ENCODE measurements at places on chromosomes 5 and 9.

DNA sequence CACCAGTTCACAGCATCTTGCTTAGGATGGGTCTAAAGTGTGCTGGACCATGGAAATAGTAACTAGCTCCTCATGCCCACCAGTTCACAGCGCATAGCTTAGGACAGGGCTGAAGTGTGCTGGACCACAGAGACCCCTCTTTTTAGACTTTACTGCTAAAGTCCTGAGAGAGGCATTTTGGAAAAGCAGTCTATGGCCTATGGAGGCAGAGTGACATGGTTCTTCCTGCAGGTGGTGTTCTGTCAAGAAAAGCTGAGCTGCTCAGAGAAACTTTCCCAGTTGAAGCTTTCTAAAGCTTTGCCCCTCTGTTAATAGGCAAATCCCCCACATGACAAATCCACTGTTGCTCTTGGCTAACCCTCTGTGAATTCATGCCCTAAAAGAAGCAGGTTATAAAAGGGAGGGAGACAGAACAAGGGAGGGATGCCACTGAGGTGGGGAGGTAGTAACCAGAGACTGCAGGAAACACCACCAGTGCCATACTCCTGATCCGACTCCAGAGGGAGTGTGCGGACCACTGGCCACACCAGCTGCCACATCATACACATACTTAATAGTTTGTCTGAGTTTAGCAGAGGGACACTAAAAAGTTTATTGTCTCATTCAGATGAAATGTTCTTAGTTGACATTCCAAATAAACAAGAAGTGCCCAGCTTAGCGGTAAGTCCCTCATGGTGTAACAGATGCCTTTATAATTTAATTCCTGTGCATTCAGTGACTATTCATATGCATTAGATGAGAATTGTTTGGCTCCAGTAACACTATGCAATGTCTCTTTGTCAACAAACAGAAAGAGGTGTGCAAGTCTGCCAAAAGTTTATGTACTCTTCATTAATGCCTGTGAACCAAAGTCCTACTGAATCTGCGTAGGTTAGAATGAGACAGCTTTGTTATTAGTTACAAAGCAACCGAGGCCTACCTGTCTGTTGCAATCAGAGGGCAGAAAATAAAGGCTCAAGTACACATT, 236.2 kb upstream of the NFIL3 start:
- DNase-seq, result no peak

DNA sequence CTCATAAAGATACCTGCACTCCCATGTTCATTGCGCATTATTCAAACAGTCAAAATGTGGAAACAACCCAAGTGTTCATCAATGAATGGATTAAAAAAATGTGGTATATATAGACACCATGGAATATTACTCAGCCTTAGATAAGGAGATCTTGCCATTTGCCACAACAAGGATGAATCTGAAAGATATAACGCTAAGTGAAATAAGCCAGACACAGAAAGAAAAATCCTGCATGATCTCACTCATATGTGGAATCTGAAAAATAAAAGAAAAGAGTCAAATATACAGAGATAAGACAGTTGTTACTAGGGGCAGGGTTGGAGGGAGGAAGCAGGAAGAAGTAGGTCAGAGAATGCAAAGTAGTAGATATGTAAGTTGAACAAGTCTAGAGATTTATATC, 17.6 kb upstream of the SLIT3 start:
- DNase-seq, result no peak

DNA sequence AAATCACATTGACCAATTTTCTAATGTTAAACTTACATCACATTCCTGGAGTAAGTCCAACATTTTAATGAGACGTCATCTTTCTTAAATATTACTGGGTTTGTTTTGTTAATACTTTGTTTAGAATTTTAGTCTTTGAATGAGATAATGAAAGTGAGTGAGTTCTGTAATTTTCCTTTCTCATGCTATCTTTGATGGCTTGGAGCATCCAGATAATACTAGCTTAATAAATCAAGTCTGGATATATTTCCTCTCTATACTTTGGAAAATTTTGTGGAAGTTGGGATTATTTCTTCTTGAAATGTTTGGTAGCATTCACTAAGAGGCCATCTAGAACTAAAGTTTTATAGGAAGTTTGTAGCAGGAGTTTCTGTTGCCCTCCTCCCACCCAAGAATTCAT, 90.8 kb upstream of the IL7R start:
- DNase-seq, result no peak

- DNase-seq, result no peak
Observed at GRCh38 chr9:6160579-6160978, 55.0 kb upstream of the IL33 start.

DNA sequence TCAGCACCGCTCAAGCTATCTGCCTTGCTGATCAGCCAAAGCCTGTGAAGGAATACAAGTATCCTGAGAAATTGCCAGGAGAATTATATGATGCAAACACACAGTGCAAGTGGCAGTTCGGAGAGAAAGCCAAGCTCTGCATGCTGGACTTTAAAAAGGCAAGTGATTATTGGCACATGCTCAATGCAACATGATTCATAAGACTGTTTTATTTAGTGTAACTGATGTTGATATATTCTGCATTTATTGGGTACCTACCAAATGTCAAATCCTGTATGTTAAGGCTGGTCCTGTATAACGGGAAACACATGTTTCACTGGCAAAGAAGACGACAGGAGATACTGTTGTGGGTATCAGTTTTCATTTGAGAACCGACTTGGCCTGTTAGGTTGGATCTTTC, 69.0 kb downstream of the ADAMTS16 start:
- no peak for DNase-seq

DNA sequence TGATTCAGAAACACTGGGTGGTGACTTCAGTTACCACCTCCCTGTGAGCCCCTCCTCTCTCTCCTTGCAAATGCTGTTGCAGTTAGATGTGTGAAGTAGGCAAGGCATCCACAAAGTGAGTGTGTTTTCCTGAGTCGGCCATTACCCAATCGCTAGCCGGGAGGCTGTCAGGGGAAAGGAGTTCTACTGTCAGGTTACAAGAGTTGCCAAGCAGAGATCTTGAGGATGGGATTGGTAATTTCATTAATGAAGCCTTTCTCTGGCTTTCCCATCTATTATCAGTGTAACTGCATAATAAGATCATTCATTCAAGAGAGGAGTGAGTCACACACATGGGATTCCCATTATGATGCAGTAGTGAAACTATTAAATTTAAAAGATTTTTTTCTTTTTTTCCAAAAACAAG, 106.9 kb downstream of the GLDC start:
- DNase-seq, result peak; percentile 96

DNA sequence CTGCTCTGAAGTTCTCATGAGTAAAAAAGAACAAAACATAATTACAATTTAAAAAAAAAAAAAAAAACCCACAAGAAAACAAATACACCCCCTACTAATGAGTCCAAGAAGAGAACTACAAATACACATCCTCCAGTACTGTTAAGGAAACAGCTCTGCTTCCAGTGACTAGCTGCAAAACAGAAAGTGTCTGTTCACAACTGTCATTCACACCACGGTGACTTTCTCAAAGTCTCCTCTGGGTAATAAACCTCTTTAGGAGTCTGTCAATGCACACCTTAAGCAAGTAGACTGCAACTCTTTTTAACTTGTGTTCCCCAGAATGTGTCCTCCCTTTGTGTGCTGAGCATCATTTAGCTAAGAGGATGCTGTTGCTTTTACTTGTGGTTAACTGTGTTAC, 6.2 kb downstream of the REEP5 start:
- DNase-seq, result no peak

DNA sequence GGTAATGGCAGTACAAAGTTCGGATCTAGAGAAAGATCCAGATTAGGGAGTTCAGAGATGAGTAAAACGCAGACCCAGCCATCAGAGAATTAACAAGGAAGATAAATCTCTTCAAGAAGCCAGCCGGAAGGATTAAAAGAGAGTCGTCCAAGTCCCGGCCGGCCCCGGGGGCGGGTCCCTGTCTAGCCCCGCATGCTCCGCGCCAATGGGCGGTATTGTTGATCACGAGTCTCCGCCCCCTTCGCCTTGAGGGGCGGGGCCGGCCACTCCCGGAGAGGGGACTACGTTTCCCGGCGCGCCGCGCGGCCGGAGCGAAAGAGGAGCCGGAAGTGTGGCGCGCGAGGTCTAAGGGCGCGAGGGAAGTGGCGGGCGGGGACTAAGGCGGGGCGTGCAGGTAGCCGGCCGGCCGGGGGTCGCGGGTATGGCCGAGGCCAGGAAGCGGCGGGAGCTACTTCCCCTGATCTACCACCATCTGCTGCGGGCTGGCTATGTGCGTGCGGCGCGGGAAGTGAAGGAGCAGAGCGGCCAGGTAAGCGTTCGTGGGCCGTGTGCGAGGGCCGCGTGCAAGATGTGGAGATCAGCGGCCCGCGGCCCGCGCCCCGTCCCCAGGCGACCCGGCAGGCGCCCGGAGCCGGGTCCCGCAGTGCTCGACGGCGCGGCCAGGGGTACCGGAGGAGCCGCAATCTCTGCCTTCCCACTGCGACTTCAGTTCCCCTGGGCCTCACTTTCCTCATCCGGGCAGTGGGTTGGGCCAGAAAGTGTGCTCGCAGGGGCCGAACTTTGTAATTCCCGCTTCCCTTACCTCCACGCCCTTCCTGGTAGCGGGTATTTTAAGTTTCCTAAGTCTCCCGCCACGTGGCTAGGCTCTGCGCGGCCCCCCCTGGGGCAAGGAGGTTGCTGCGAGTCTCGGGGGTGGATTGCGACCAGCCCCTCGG, at the start of gene TCOF1:
TCOF1 (plus strand) TSS at position 372 of the 935 bp plus-strand sequence; CDS start at position 422, 50 bp downstream.
- peak; percentile 94 for DNase-seq

GRCh38 chr5:169832845-169833244, 147.4 kb downstream of the INSYN2B start:
- no peak for DNase-seq

- DNase-seq, result no peak
Observed at GRCh38 chr5:83752700-83753099, 32.0 kb upstream of the HAPLN1 start.

DNA sequence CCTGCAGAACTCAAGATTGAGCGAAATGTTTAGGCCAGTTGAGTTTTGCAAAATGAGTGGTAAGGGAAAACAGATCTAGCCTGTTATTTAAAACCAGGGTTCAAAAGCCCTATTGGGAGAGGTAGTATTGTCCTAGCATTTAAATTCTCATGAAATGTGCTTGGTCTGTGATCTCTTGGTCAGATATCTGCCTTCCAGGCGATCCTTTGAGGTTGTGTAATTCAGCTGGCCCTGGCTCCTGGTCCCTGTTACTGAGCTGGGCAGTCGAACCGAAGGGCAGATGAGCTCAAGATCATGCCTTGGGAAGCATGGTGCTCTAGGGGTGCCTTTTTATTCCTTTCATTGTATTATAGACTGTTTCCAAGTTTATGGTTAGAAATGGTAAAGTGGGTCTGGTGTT, 14.4 kb downstream of the SAP30L start:
- DNase-seq, result no peak

- peak; percentile 100 for DNase-seq
Observed at GRCh38 chr5:148965511-148966265, 97.2 kb downstream of the SH3TC2 start.

GRCh38 chr5:98581112-98581997, 192.1 kb upstream of the RGMB start:
- DNase-seq, result no peak

GRCh38 chr5:132498152-132498551, 7.6 kb upstream of the IRF1 start:
- DNase-seq, result no peak

DNA sequence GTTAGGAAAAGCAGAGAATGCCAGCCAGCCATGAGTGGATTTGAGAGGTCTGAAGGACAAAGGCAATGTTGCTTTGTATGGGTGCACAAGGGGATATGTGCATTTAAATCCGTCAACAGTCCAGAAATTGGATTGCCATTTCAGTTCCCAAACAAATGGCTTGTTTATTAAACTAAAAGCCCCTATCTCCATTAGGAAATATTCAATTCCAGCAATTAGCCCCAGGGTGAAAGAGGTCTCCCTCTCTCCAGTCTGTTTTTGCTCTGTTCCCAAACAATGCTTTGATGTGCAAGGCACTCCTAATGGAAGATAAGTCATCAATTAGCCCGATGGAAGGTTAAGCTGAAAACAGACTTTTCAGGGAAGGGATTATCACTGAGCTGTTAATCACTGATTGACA, 101.3 kb downstream of the C9orf152 start:
- DNase-seq, result no peak

- DNase-seq, result no peak
Observed at GRCh38 chr5:84623019-84623418, 238.3 kb upstream of the EDIL3 start.

DNA sequence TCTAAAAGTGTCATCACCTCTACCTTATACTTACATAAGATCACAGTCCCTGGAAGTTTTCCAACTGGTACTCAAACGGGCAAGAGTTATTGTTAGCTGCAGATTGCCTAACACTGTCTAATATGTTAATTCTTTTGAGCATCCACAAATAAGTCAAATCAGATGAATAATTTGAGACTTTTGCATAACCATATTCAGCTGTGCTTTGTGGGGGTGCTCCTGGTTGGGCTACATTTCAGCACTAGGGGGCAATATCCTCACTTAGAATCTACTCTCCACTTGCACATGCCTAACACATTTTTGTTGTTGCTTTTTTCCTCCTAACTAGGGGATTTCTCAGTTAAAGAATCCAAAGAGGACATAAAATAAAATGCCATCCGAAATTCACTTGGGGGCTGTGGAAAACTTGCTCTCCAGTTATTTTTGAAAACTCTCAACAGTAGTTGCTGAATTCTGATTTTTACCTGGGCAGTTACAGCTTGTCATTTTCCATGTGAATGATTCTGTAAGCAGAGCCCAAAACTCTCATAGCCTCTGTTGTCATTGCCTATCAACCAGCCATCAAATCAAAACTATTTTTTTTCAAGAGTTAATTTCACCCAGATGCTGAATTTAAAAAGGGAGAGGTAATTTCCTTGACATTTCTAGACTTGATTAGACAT, 71.5 kb downstream of the TRIM36 start:
- peak; percentile 40 for DNase-seq

GRCh38 chr5:135319928-135320606, 79.0 kb downstream of the MACROH2A1 start:
- no peak for DNase-seq

Data from foreskin melanocyte (primary cell).